ENCODE measurements at places on chromosomes 12 and 14.

- no peak for DNase-seq
Measured at GRCh38 chr12:106506691-106507090, 76.1 kb upstream of the RFX4 start.

DNA sequence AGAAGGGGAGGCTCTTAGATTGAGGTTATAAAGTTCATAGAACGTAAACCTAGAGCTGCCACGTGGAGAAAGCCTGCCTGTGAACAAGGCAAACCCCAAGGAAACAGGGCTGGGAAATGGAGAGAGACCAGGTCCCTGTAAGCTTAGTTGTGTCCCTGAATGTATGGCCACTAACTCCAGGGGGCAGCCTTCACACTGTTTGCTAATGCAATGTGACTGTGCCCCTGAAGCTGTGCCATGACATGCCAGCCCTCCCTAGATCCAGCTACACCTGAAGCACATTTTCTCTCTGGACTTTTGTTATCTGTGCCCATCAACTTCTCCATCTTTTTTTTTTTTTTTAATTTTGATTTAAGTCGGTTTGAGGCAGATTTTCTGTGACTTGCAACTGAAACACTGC lies 60.6 kb upstream of the TMCC3 start:
- no peak for DNase-seq

GRCh38 chr12:9096563-9097176 lies 19.0 kb downstream of the A2M start:
- no peak for DNase-seq

- DNase-seq: no peak
Measured at GRCh38 chr12:41014643-41015020, 173.5 kb upstream of the PDZRN4 start.

DNA sequence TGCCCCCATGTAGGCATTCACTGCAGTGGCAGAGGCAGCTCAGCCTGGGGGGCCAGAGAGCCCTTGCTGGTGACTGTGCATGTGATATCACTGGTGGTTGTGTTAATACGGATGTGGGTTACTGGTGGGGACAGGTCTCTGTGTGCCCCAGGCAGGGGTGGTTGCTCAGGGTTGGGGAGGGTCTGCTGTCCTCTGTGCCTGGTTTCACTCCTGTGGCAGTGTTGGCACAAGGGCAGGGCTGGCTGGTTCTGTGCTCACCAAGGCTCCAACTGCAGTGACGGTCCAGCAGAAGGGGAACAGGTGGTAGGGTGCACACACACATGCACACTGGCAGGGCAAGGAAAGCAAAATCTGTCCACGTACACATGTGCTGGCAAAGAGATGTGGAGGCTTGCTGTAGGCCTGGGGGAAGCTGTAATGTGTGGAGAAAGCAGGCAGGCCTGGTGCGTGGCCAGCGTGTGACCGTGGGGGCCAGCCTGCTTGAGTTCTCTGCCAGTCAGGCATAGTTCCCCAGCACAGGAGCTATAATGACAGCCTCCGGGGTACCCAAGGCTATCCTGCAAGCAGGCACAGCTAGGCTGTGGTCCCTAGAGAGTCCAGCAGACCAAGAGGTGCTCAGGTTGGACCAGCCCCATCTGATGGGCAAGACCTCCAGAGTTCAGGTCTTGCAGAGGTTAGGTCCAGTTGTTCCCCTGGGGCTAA lies 254.6 kb downstream of the FBXL14 start:
- DNase-seq: no peak

- DNase-seq: peak; percentile 22
Measured at GRCh38 chr12:4030929-4031702, 157.9 kb upstream of the PARP11 start.
